ENCODE measurements at places on chromosomes 5 and 9.

GRCh38 chr5:62575489-62575888 is 3.1 kb upstream of the LRRC70 start:
- DNase-seq = no peak

DNA sequence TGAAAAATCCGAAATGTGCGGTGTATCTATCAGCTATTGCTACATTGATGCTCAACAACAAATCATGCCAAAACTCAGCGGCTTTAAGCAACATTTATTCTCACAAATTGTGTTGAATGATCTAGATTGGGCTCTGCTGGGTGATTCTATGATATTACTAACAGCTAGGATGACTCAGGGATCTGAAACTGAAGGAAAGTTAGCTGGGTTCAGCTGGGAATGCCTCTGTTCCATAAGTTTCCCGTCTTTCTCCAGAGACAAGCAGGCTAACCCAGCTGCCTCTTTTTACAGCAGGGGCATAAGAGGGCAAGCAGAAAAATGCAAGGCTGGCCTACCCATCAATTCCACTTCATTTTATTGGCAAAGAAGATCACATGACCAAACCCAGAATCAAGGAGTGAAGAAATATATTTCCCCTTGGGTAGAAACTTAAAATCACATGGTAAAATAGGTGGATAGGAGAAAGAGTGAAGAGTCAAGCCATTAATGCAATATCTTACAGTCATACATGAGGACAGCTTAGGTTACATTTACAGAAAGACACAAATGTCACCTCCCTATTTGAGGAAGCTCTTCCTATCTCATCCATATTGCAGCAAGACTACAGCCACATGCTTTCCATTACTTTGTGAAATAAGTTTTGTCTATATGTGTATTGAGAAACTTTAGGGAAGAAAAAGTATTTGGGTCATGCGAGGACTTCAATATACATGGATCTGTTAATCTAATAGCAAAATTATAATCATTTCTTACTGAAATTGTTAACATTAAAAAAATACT is 30.8 kb downstream of the IL7R start:
- no peak for DNase-seq

DNA sequence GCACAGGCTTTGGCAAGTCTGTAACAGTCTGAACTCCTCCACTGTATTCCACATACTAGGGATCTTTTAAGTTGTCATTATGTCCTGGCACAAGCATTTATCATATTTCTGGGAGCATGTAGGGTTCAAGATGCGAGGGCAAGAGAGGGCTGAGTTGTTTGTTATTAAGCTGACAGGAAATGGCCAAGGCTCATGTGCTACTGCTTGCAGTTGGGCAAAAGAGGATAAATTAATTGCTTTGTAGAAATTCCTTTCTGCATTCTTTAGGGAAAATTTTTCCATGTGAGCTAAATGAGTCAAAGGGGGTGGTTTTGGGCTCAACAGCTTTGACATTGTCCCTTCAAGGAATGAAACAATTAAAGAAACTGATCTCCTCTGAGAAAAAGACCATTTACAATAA is 35.4 kb downstream of the DOCK8 start:
- no peak for DNase-seq

- no peak for DNase-seq
Observed at GRCh38 chr9:129242191-129242941, 64.3 kb upstream of the IER5L start.

- DNase-seq = no peak
Observed at GRCh38 chr5:143506836-143507552, 103.5 kb upstream of the NR3C1 start.

- DNase-seq = no peak
Observed at GRCh38 chr5:44935871-44936270, 127.1 kb downstream of the MRPS30 start.

GRCh38 chr5:159198063-159199036 is 11.0 kb downstream of the RNF145 start:
- peak; percentile 29 for DNase-seq

DNA sequence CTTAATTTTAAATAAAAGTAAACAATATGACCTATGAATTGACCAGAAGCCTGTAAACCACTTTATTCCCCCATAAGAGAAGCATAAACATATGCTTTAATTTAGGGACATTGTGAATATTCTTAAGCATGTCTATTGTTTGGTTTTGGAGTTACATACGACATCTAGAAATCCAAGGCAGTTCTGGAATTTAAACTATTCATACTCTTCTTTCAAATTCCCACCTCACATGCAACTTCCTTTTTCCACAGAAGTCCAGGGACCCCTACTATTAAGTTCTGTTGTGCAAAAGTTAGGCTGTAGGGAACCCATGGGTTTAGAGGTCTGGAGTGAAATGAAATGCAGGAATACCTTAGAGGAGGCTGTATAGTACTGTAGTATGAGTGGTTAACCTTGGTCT is 2.1 kb downstream of the RIC1 start:
- peak; percentile 50 for DNase-seq

DNA sequence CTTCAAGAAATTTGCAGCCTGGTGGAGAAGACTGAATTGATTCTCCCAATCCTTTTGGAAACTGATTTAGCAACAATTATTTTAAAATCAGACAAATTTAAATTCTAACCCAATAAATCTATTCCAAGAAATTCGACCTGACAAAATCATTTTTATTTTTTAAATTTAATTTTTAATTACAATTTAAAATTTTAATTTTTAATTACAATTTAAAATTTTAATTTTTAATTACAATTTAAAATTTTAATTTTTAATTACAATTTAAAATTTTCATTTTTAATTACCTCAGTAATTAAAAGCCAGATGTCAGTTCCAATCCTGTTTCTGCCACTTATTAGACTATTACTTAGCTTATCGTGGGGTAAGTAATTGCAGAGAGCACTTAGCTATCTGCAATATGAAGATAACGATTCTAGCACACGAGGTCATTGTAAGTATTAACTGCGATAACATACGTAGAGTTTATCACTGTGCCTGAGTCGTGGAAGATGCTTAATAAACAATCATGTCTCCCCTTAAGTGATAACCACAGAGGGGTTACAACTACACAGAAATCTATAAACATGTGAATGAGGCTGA is 346.4 kb upstream of the SLC24A2 start:
- DNase-seq = no peak

GRCh38 chr5:172726966-172727365 is 44.0 kb downstream of the DUSP1 start:
- no peak for DNase-seq

GRCh38 chr5:45642370-45642769 is 53.8 kb downstream of the HCN1 start:
- DNase-seq = no peak

- DNase-seq = no peak
Observed at GRCh38 chr5:33048315-33048714, 337.2 kb downstream of the NPR3 start.

Data from mesendoderm (in vitro differentiated cells).